ENCODE measurements at places on chromosomes 4 and X. TPM values are rescaled to one million over a fixed set of nuclear protein-coding genes. Genes with fewer than 3 reads are reported as not detected.

DNA sequence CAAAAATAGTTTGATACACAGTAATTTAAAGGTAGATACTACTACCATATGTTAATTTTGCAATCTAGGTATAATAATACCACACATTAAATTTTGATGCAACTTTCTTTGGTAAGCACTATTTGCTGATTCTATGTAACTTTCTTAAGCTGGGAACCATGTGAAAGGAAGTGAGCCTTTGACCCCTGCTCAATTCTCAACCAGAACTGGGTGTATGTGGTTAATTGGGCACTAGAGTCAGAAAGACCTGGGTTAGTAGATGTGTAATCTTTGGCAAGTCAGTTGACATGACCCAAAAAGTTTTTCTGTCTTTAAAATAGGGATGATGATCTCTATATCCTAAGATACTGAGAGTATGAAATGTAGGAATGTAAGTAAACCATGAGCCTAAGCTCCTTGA lies 22.4 kb downstream of the TLR2 start:
- H3K27me3 ChIP-seq, result peaks cover 2% of the 10 kb centered on the region
- no peak overlapping the region for H3K27ac ChIP-seq
- H3K36me3 ChIP-seq, result no peaks in the 10 kb centered on the region
- no peak for DNase-seq
- no peaks in the 10 kb centered on the region for H3K4me1 ChIP-seq

DNA sequence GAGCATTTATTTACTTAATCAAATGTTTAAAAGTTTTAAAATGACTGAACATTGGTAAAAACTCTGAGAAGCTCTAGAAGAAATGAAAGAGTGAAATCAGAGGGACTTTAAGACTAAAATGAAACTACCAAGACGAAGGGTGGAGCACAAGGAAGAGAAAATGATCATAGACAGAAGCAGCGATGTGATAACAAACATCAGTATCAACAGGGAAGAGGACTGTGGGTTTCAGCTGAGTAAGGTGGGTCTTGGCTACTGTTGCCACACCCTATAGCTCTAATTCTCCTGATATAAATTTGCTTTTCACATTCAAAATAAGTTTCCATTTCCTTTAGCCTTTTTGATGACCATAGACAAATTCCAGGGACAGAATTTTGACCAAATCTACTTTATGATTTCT lies 18.4 kb downstream of the SOD3 start:
- H3K36me3 ChIP-seq, result no peaks in the 10 kb centered on the region
- DNase-seq, result no peak
- H3K27me3 ChIP-seq, result peaks cover 12% of the 10 kb centered on the region

DNA sequence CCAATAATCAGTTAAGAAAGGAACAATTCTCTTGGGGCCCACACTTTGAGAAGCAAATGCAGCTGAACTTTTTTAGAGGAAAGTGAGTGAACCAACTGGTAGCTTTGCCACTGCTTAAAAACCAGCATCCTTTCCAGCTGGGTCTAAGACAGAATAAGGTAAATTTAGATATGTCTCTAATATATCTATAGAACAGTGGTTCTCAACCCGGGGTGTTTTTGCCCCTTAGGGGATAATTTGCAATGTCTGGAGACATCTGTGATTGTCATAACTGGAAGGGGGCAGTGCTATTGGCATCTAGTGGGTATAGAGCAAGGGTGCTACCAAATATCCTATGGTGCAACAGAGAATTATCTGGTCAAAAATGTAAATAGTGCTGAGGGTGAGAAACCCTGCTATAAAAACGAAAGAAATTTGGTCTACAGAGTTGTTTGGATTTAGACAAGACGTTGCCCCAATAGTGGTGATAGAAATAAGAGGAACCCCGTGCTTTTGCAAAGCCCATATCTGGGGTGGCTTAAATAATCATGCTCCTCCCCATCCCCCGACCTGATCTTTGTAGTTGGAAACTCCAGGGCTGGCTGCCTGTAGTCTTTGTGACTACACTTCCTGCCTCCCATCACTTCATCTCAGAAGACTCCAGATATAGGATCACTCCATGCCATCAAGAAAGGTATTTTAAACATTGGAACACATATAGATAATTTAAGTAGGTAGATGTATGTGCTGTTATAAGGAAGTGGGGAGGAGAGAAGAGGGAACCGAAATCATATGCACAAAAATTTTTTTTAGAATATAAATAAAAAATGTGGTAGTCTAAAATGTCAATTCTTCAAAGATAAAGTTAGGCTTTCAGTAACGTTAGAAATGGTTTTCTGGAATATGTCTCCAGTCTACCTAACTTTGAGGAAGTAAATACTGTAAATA lies at the start of gene TLR7:
Gene TLR7, plus strand, starts transcription at position 622 of the 927 bp plus-strand sequence. CDS start 507 bp downstream, outside the sequence.
- H3K36me3 ChIP-seq, result no peaks in the 10 kb centered on the region
- no peak within 1 kb of the TSS for H3K4me3 ChIP-seq
- H3K27me3 ChIP-seq, result no peaks in the 10 kb centered on the region
- DNase-seq, result no peak
- H3K27ac ChIP-seq, result no peak within 1 kb of the TSS

- H3K36me3 ChIP-seq, result no peaks in the 10 kb centered on the region
- H3K27me3 ChIP-seq, result 0 out of 2 replicates have a peak, but pooled peaks cover 2% of the 10 kb centered on the region
- no peaks in the 10 kb centered on the region for H3K4me1 ChIP-seq
- no peak overlapping the region for H3K4me3 ChIP-seq
These were observed 65.2 kb downstream of the PHOX2B start for GRCh38 chr4:41683326-41683725.

- H3K4me1 ChIP-seq, result no peaks in the 10 kb centered on the region
- no peaks in the 10 kb centered on the region for H3K36me3 ChIP-seq
- H3K4me3 ChIP-seq, result no peak overlapping the region
- no peak overlapping the region for H3K27ac ChIP-seq
These were observed 16.1 kb upstream of the IQCM start for GRCh38 chr4:149831656-149832208.

Gene ATP2B3
- total RNA-seq, result not detected

Measured in K562 (cell line).